ENCODE measurements at places on chromosomes 5 and 9.

DNA sequence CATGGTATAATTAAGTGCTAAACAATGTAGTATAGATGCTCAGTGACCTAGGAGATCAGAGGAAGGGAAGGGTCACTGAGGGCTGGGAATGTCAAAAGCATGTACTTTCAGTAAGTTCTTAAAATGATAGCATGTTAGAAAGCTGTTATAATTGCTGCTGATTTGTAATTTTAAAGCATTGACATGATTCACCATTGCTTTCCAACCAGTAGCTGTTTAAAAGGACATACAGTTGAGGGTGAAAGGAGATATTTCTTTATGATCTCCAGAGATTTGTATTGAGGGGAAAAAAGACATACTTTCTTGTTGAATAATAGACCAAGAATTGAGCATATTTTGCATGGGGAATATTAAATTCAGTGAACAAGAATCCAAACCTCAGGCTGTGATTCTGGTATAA is 1.2 kb upstream of the SLC1A3 start:
- no peak for DNase-seq

DNA sequence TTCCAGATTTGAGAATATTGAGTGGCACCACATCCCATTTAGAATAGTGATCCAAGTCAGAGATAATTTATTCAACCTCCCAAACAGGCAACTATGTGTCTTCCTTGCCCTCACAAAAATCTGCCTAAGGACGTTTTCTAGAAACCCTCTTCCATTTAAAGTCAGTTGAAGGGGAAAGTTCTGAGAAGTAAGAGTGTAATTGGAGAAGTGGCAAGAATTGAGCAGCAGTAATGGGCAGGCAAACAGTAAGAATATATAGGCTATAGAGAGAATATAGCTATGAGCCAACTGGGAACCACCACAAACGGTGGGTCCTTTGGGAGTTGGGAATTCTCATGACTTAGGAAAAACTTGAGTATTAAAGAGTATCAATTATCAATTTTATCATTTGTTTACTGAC is 31.1 kb upstream of the CETN3 start:
- no peak for DNase-seq

- DNase-seq: no peak
These were observed 21.7 kb downstream of the XRCC4 start for GRCh38 chr5:83099001-83099400.

DNA sequence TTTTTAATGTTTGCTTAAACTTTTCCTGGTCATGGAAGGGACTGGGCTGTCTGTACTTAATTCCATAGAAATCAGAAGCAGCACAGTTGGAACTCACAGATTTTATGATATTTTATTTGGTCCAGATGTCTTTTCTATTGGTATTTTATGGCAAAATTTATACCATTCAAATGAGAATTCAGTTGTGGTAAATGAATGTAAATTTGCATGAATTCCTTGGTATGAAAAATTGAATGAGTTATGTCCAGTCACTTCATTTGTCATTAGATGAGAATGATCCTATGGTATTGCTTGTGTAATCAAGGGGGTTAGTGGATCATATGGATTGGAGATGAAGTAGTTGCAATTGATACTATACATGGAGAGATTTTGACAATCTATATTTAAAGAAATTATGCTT is 188.0 kb downstream of the KDM4C start:
- DNase-seq: no peak

GRCh38 chr9:136863623-136864273 is 2.4 kb downstream of the EDF1 start:
- no peak for DNase-seq

DNA sequence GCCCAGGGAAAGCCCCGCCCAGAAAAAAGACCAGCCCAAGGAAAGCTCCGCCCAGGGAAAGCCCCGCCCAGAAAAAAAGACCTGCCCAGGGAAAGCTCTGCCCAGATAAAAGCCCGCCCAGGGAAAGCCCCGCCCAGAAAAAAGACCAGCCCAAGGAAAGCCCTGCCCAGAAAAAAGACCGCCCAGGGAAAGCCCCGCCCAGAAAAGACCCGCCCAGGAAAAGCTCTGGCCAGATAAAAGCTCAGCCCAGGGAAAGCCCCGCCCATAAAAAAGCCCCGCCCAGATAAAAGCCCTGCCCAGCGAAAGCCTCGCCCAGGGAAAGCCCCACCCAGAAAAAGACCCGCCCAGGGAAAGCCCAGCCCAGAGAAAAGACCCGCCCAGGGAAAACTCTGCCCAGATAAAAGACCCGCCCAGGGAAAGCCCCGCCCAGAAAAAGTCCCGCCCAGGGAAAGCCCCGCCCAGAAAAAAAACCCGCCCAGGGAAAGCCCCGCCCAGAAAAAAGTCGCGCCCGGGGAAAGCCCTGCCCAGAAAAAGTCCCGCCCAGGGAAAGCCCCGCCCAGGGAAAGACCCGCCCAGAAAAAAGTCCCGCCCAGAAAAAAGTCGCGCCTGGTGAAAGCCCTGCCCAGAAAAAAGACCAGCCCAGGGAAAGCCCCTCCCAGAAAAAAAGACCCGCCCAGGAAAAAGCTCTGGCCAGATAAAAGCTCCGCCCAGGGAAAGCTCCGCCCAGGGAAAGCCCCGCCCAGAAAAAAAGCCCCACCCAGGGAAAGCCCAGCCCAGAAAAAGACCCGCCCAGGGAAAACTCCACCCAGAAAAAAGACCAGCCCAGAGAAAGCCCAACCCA is 11.9 kb downstream of the GRIN1 start:
- no peak for DNase-seq

DNA sequence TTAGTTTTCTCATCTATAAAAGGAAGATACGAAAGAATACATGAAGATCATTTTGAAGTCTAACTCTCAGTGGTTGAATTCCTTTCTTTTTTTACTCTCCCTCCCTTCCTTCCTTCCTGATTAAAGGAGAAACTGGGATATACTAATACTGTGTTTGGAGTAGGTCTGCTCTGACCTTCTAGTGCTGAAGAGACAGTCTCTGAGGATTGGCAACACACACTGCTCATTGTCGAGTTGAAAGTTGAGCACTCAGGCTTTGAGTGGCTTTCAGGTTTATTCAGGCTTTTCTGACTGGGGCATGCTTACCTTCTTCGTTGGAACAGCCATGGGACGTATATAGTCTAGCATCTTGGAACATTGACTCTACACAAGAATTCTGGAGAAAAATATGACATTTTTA is 86.9 kb upstream of the RPS23 start:
- DNase-seq: no peak

- DNase-seq: no peak
These were observed 95.7 kb downstream of the LHFPL2 start for GRCh38 chr5:78552729-78553342.
